Activated T-cell treated with anti-CD3 and anti-CD28 coated beads for 48 hours (primary cell): ENCODE measurements at places on chromosomes 5 and 9.

- no peak for DNase-seq
These were observed 520.0 kb downstream of the SPOCK1 start for GRCh38 chr5:136979131-136979530.

DNA sequence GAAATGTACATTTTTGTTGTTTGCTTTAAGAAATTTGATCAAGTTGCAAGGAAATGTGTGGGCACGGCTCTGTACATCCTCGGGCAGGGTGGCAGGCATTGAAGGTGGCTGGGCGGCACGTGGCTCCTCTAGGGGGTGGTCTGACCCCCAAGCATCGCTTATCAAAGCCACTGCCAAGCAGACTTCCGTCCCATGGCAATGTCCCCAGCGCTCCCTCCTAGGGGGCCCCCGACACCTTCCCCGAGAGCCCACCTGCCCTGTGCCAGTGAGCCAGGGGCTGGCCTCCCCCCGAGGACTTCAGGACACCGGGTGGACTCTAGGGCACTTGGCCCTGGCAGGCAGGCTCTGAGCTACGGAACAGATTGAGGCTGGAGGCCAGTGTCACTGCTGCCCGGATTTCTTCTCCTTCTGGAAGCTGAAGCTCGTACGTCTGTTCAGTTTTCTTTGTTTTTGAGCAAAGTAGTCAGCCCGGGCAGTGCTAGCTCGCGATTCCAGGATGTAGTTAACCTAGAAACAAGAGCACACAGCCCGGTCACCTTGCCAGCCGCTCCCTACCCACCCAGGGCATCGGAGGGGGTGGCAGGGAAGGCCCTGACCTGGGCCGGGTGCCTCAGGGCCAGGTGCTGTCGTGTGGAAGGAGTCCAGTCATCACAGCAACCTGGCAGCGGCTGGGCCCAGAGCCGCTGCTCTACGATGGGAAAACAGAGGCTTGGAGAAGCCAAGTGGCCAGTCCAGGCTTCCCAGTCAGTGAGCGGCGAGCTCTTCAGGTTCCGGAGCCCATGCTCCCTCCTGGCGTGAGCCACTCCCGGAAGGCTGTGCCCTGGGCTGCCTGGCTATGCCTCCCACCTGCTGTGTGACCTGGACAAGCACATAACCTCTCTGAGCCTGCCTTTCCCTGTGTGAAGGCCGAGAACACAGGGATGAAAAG lies 177.1 kb downstream of the GAPVD1 start:
- DNase-seq, result no peak

DNA sequence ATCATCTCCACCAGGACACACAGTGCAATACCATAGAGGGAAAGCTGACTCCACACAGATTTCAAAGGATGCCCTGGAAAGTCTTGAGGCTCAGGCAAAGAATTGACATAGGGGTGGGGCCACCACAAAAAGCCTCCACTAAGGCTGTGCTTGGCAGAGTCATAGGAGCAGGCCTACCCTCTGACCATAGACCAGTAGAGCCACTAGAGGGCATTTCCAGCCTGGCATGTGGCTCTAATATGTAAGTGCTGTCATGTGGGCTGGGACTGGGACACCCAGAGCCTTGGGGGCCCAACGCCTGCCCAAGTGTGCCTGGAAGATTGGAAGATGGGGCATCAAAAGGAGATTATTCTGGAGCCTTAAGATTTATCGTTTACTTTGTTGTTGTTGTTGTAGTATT lies 726.0 kb downstream of the DNAH5 start:
- no peak for DNase-seq

DNA sequence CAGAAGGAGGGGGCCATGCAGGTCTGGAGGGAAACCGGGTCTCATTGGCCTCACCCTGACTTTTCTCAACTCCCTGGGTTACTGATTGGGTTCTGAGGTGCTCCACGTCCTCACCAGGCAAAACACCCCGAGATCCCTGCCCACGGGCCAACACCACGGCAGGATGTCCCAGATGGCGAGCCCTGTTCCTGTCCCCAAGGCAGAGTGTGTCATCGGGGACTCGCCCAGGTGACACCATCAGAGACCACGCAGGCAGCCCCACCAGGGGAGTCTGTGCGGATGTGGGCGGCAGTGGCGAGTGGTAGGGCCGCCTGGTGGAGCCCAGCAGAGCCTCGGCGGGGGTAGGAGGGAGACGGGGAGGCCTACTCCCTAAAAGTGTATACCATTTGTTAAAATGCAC lies 59.0 kb upstream of the UBAC1 start:
- DNase-seq, result no peak

DNA sequence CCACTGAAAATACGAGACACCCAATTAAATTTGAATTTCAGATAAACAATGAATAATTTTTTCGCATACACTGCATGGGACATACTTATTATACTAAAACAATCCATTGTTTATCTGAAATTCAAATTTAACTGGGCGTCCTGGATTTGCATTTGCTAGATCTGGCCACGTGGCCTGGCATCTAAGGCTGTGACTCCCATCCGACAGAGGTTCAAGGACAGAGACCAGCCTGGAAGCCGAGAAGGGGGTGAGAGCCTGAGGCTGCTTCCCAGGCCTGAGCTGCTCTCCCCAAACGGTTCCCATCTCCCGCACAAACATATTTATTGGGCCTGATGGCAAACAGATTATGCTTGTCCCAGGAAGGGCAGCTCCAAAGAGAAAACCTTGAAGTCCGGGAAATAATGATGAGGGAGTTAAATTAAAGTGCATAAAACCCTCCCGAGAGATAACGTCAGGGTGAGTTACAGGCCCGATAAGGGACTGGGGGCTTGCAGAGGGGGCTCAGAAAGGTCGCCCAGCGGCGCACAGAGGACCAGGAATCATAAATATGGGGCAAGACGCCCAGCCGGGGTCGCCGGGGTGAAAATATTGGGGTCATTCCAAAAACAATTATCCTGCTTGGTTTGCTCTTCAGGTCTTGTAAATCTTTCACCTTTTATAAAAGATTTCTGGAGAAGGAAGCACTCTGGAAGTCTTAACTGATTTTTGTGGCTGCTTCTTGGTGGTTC lies 163.7 kb downstream of the GAPVD1 start:
- DNase-seq, result no peak

- no peak for DNase-seq
These were observed 1.8 kb upstream of the LHX3 start for GRCh38 chr9:136206602-136207275.

DNA sequence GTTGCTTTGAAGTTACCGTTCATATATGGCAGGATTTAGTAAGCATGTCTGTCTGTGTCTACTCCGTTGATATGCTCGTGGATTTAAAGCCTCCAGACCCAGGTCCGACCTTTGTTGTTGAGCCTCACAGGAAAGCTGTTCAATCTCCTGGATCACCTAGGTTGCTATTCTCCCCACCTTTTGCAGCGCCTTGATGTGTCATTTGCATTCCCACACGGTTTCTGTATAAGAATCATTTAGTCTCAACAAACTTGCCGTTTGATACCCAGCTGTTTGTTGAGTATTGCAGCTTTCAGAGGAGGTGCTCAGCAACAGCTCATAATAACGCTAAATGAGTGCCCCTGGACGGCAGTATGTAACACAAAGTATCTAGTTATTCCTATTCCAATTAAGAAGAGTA lies 1.2 kb upstream of the ADGRV1 start:
- DNase-seq, result no peak

DNA sequence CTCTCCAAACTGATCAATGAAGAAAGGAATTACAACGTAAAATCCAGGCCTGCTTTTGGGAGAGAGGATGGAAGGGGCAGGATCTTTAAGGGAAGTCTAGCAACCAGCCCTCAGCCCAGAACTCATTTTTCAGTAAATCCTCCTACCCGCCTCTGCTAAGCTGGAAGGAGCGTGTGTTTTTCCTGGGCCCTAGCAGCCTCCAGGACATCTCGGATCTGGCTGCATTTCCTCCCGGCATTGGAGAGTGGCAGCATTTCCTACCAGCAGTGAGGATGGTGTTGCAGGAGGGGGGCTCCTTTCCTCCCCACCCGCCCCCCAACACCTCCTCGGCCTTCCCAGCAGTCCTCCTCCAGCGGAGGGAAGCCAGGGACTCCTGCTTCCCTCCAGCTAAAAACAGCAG lies 54.5 kb downstream of the DCP2 start:
- DNase-seq, result no peak

GRCh38 chr9:12955510-12956163 lies 180.8 kb downstream of the LURAP1L start:
- no peak for DNase-seq

DNA sequence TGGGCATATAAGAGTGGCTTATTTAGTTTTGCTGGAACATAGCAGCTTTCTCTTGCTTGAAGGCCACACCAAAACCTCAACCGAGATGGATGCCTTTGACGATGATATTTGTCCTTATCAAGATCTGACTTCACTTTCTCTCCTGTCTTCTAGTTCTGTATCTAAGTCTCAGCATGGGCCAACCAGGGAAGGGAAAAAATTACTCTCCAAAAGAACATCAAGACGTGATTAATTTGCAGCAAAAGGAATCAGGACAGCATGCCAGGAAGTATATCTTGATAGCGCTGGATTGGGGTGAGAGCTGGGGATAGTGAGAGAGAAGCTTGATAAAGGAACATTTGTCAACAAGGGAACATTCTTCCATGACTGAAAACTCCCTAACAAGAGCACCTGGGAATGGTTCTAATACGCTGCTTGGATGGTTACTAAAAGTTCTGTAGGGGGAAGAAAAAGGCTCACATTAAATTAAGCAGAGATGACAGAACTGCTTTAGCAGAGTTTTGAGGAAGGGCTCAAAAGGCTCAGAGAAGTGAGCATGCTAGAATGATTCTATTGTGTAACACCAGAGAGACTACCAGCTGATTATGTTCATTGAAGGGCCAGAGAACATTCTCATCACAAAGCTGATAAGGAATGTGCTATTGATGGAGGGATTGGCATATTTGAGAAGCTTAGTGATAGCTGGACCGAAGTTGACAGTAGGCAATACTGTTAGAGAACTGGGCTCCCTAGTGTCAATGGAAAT lies 21.6 kb upstream of the ANXA1 start:
- DNase-seq, result no peak

DNA sequence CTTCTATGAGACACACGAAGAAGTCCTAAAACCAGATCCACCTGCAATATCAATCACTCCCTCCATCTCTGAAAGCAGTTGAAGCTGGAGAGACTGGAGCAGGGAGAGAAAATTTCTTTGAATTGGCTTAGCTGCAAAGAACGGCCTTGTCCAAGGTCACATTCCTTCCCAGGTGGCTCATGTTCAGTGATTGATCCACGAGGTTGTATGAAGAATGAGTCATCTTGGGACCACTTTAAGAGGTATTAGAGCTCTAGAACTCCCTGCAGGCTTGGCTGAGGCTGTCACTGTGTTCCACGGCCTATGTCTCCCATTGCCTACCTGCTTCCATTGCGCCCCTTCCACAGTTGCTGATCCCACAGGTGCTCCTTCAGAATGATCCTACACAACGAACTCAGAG lies 68.2 kb downstream of the HMHB1 start:
- no peak for DNase-seq

DNA sequence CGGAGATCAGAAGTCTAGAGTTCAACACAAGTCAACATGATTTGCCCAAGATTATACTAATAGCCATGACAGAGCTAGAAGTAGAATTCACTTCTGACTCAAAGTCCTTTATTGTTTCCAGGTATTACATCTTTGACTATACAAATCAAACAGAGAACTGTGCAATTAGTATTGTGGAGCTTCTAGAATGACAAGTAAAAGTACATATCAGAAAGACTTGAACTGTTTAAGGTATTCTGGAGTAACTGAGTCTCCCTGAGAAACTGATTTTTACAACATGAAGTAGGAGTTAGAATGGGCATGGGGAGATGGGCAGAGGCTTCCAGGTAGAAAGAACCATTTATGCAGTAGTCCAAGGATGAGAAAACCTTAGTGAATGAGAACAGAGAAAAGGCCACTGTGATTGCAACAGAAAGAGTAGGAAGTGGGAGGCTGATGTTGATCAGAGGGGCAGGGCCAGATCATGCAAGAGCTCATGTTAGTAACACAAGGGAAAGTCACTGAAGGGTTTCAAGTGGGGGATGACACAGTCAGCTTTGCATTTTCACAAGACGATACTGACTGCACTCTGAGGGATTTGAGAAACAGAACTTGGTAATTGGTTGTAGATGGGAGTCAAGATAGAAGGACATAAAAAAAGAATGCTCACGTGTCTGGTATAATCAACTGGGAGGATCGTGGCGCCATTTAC lies 280.7 kb downstream of the RFX3 start:
- peak; percentile 3 for DNase-seq
